ENCODE measurements at places on chromosomes 16 and 17.
A peak's percentile ranks its signal among the peaks of the same experiment; 100 is the strongest.

DNA sequence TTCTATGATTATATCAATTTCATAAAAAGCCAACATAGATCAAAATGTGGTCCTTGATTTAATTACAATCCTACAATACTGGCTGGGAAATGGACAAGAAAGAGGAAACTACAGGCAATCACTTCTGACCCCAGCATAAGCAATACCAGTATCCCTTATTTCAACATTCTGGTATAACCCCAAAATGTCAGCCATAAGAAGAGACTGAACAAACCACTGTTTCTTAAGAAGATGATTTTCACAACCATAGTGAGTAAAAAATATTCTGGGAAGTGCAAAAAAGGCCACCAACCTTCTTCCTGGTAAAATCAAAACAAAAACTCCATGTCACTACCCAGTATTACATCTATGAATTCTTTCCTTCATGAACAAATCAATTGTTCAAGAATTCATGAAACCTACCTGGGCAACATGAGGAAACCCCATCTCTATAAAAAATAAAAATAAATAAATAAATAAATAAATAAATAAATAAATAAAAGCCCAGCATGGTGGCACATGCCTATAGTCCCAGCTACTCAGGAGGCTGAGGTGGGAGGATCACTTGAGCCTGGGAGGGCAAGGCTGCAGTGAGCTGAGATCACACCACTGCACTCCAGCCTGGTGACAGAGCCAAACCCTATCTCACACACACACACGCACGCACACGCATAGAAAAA, 7.5 kb downstream of the N4BP1 start:
- no peak overlapping the region for H3K4me3 ChIP-seq
- peaks cover 3% of the 10 kb centered on the region for H3K36me3 ChIP-seq
- H3K4me1 ChIP-seq, result peaks cover 20% of the 10 kb centered on the region
- no peak overlapping the region for H3K27ac ChIP-seq

GRCh38 chr16:82177555-82177954, 7.5 kb upstream of the MPHOSPH6 start:
- H3K4me1 ChIP-seq, result no peaks in the 10 kb centered on the region
- H3K36me3 ChIP-seq, result no peaks in the 10 kb centered on the region
- no peak overlapping the region for H3K27ac ChIP-seq

- H3K27me3 ChIP-seq, result peaks cover 15% of the 10 kb centered on the region
- peaks cover 44% of the 10 kb centered on the region for H3K4me1 ChIP-seq
- peaks cover 36% of the 10 kb centered on the region for H3K36me3 ChIP-seq
- H3K4me3 ChIP-seq, result peak overlapping the region; percentile 32
- DNase-seq, result peak; percentile 38
Measured at GRCh38 chr16:89565506-89566372, 5.3 kb downstream of the RPL13 start.

GRCh38 chr17:3919123-3919624, 2.9 kb upstream of the P2RX1 start:
- H3K27me3 ChIP-seq, result peaks cover 11% of the 10 kb centered on the region
- H3K4me3 ChIP-seq, result no peak overlapping the region
- no peaks in the 10 kb centered on the region for H3K36me3 ChIP-seq
- no peak overlapping the region for H3K27ac ChIP-seq
- DNase-seq, result no peak
- H3K4me1 ChIP-seq, result no peaks in the 10 kb centered on the region

DNA sequence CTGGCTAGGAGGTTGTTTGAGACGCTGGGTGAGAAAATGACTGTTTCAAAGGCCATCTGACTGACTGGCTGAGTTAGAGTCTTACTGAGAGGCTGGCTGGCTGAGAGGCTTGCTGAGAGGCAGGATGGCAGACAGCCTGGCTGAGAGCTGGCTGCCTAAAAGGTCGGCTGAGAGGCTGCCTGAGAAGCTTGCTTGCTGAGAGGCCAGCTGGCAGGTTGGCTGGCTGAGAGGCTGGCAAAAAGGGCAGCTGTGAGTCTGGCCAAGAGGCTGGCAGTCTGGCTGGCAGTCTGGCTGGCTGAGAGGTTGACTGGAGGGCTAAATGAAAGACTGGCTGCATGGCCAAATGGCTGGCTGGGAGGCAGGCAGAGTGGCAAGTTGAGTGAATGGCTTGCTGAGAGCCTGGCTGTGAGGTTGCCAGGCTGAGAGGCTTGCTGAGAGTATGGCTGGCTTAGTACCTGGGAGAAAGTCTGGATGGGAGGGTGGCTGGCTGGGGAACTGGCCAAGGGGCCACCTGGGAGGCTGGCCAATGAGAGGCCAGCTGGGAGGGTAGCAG, 35.3 kb upstream of the ACSM2B start:
- peaks cover 8% of the 10 kb centered on the region for H3K27me3 ChIP-seq
- no peak for DNase-seq
- H3K36me3 ChIP-seq, result peaks cover 20% of the 10 kb centered on the region
- no peaks in the 10 kb centered on the region for H3K4me1 ChIP-seq
- H3K27ac ChIP-seq, result no peak overlapping the region

DNA sequence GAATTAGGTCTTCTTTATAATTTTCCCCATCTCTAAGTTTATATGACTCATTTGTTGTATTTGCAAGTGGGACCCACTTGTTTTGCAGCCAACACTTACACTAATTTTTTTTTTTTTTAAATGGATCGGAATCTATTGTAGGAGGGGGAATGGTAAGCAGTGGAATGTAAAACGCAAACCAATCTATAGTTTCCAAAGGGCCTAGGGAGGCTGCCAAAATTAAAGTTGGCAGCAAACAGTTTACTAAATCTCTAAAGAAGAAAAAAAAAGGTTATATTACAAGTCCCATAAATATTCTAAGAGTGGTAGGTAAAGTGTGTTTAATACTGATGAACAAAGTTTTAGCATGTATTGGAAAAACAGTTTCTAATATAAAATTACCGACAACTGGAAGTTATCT, 416.8 kb upstream of the SALL1 start:
- no peak overlapping the region for H3K4me3 ChIP-seq
- H3K27me3 ChIP-seq, result no peaks in the 10 kb centered on the region
- no peaks in the 10 kb centered on the region for H3K36me3 ChIP-seq
- H3K27ac ChIP-seq, result no peak overlapping the region

- H3K27me3 ChIP-seq, result no peaks in the 10 kb centered on the region
- no peak for DNase-seq
- H3K4me1 ChIP-seq, result peaks cover 18% of the 10 kb centered on the region
- peak overlapping the region; percentile 71 for H3K27ac ChIP-seq
- H3K36me3 ChIP-seq, result peaks cover 10% of the 10 kb centered on the region
- peak overlapping the region; percentile 100 for H3K4me3 ChIP-seq
Measured at GRCh38 chr16:58733248-58733670, 857 bp downstream of the GOT2 start.

DNA sequence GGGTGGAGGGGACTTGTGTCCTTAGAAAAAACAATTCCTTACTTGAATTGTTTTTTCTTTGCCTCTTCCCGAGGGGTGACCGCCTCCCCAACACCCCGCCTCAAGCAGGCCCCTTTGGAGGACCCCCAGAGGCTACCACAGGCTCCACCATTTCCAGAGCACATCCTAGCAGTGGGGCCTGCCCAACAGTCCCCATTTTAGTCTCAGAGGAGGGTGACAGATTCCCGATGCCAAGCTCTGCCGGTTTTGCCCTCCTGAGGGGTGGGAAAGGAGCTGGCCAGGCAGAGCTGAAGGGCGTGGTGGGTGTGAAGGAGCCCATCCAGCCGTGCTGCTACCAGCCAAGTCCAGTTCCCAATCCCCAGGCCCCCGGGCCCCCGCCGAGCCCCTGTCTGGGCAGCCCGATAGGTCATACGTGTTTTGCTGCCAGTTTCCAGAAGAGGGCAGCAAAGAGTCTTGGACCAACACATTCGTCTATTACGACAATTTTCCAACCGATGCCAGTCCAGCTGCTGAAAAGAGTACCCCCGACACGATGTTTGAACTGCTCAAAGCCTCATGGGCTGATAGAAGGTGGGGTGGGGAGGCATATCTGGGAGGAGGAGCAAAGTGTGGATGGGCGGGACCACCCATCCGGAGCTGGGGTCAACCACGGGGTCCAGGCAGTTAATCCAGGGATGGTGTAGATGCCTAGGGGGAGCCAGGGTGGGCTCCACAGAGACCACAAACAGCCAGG, 18.8 kb upstream of the GAA start:
- peak; percentile 62 for DNase-seq
- H3K4me3 ChIP-seq, result no peak overlapping the region
- peaks cover 6% of the 10 kb centered on the region for H3K27me3 ChIP-seq
- no peak overlapping the region for H3K27ac ChIP-seq
- H3K36me3 ChIP-seq, result 0 out of 2 replicates have a peak, but pooled peaks cover 3% of the 10 kb centered on the region

Measured in HFFc6 (cell line).